ENCODE measurements at places on chromosomes 7 and 10.

GRCh38 chr10:49654036-49654693 lies 25.3 kb upstream of the C10orf53 start:
- DNase-seq, result no peak

DNA sequence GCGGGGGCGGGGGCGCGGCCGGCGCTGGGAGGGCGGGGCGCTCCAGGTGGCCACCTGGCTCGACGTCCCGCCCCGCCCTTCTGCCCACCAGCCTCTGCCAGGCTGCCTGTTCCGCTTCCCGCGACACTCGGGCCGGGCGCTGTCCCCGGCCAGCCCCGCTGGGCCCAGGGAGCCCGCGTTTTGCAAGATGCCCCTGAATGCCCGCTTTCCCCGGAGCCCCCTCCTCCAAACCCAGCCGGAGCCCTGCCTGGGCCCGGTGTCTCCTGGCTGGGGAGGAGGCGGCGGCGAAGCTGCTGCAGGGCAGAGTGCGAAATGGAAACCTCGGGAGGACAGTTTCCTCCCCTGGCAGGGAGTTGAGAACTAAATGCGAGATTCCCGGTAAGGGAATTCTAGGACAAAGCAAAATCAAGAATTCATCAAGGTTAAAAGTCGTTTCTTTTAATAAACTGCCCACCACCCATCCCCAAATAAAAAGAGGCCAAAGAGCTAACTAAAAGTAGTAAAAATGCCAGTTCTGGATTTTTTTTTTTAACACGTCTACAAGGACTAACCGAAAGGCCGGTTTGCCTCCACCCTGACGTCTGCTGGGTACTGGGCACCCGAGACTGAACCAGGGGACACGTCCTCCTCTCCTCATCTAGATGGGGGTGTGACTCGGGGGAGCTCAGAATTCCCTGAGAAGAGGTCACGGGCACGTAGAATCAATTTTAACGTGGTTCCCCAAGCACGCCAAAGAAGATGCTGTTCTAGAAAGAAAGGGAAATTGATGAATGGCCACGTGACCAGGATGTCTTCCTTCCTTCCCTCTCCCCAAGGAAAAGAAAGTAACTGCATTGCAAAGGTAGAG lies 200.4 kb upstream of the NFE2L3 start:
- DNase-seq, result peak; percentile 43

GRCh38 chr7:123748171-123748733 lies 551 bp downstream of the WASL start:
- peak; percentile 21 for DNase-seq

GRCh38 chr7:47866120-47866519 lies 82.1 kb downstream of the PKD1L1 start:
- no peak for DNase-seq

DNA sequence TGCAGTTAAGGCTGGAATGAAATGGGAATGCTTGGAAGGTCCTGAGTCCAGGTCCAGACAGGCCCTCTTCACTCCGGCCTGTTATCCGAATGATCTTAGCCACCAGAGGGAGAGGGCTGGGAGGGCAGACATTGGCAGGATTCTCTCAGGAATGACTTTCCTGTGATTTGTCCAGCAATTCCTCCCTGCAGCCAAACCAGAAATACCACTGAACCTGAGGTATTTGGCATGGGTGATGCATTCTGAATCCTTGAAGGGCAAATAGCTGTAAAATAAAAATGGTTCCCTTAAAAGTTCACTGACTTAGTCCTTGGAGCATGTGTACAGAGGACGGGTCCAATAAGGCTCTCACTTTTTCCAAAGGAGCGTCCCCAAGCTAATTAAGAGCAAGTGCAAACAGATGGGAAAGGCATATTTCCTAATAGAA lies 77.5 kb upstream of the HABP2 start:
- DNase-seq, result no peak

- DNase-seq, result no peak
Observed at GRCh38 chr7:96322847-96323461, 1.1 kb upstream of the SLC25A13 start.

DNA sequence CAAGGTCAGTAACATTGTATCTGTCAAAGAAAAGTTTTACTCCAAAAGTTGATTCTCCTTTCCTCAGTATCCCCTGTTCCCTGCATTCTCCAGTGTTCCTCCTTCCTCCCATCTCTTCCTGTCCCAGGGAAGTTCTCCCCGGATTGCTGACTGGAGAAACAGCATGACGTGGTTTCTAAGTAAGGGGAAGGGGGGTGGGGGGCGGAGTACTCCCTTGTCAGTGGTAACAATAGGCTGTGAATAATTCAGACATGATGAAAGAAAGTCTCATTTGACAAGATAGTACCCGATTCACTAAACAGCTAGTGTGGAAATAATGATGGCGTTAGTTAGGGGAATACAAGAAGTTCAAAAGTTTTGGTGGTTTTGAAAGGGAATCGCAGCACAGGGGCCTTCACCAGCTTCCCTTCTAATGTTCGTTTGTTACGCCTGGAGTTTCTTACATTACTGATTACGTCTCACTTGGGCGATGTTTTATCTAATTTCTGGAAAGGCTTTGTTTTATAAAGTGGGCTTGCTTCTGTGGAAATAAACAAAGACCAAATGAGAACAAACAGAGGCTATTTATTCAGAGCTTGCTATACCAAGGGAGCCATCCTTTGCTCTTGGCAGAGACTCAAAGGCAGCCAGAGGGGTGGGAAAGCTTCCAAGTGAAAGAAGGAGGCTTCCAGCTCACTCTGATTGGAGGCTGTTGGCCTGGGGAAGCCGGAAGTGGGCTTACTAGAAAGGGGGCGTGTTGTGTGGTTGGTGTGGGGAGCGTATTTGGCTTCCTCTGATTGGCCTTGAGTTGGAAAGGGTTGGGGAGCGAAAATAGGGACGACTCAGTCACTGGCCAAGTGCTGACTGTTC lies 453.7 kb downstream of the SDK1 start:
- no peak for DNase-seq

GRCh38 chr7:116984511-116984910 lies 31.2 kb downstream of the ST7 start:
- DNase-seq, result no peak

DNA sequence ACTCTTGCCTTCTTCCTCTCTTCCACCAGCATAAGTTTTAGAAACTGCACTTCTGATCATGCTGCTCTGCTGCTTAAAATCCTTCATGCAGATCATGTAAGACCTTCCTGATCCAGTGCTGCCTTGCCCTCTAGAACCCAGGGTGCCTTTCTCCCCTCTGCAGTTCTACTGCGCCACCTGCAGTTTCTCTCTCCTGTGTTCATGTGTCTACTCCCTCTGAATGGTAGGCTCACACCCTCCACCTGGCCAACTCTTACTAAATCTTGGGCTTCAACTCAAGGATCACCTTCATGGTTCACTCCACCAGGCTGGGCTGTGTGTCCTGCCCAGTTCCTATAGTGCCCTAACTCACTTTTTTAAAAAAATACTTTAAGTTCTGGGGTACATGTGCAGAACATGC lies 174.6 kb upstream of the ITGB1 start:
- DNase-seq, result no peak

Measured in 8988T (cell line).